ENCODE measurements at places on chromosomes 6 and 20.

- DNase-seq: no peak
Observed at GRCh38 chr6:44062105-44062770, 65.0 kb downstream of the MRPL14 start.

- DNase-seq: peak; percentile 65
Observed at GRCh38 chr6:16332175-16332542, 93.8 kb downstream of the GMPR start.

GRCh38 chr6:48388044-48388443, 277.0 kb upstream of the PTCHD4 start:
- peak; percentile 34 for DNase-seq

- DNase-seq: no peak
Observed at GRCh38 chr20:52975029-52975732, 3.0 kb downstream of the TSHZ2 start.

GRCh38 chr6:107956586-107957307, 1.3 kb downstream of the SEC63 start:
- no peak for DNase-seq

DNA sequence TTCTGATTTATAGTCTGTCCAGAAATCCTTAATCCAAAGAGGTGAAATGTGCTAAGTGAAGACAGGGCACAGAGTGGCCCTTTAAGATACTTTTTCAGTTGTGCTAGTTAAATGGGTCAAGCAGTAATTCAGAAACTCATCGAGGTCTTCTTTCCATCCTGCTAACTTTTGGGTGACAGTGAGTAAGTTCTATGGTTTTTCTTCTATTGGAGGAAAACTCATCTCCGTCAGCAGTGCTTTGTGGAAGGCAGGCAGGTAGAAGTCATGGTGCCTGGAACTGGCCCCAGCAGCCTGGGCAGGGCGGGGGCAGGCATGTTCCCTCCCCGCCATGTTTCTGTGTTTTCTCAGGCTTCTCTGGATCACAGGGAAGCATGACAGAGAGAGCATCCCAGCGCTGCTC, 66.5 kb upstream of the SCP2D1 start:
- DNase-seq: no peak

DNA sequence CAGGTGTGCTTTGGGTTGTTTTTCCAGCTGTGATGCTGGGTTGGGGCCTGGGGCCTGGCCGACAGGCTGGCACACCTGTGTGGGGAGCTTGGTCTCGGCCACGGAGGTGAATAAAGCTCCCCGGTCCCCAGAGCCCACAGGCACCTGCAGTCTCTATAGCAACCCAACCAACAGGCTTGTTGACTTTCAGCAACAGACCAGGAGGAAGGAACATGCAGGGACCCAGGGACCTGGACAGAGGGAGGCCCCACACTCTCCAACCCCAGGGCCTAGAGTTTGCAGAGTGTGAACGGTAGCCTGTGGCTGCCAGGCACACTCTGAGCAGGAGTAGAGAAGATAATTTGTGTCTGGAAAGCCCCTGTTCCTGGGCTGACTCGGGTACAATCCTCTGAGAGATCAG, 14.6 kb upstream of the SYNJ2 start:
- peak; percentile 92 for DNase-seq

- no peak for DNase-seq
Observed at GRCh38 chr6:74928203-74928602, 277.6 kb downstream of the COL12A1 start.

DNA sequence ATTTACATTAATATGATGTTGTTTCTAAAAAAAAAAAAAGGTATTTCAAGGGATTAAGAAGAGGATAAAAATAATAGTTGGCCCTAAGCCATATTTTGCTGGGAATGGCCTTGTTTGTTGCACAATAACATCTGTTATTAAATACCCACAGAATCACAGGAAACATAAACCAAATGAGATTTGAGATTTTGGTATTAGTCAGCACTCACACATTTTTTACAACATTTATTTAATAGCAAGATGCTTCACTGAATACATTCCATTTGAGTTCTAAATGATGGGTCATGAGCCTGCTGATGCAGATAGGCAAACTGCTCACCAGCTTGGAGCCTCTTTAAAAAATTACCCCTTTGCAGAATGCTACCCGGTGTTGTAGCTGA, 92.9 kb upstream of the ENPP5 start:
- DNase-seq: no peak

- no peak for DNase-seq
Observed at GRCh38 chr20:62639765-62640164, 2.5 kb upstream of the SLCO4A1 start.

GRCh38 chr6:118774581-118774980, 119.4 kb upstream of the ASF1A start:
- no peak for DNase-seq

DNA sequence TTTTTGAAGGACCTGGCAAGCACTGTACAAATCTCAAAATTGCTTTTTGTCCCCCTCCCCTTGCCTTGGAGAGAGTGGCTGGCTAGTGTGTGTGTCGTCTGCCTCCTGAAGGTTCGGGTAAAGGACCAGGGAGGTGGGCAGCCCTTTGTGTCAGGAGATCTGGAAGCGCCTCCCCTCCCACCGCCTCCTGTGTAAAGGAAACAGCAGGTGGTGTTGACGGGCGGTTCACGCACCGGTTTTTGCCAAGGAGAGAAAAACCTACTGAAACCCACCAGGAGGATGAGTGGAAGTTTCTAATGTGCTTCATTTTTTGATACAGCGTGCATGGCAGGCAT, 1.2 kb downstream of the ENTPD6 start:
- DNase-seq: no peak

DNA sequence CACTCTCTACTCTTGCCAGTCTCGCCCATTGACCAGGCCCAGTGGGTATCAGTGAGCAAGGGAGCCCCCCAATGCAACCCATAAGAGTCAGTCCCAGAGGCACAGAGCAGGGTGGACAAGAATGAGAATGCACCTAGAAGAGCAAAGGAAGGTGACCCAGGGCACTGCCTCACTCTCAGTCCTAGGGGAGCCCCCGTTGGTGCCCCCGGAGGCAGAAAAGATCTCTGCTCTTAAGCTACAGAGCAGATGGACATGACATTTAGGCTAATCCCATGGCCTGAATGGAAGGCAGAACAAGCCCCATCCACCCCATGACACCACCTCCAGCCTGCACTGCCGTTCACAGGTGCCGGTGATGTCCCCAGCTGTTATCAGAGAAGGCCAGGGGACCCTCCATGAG, 50.7 kb upstream of the PLEKHG1 start:
- no peak for DNase-seq

DNA sequence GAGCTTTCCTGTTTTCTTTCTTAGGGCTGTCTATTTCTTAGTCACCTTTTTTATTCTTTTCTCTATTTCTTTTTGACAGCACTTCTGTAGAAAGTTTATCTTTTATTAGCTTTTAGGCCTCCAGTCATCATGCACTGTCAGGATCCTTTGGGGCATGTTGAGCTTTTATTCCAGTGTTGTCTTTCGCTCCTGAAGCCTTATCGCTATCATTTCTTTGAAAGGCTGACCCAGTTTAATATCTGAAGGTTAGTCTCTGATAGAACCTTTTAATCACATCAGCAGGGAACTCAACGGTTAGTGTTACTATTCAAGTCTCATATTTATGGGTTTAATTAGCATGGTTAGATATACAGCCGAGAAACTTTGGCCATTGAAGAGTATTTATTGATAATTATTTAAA, 745.9 kb downstream of the TBC1D32 start:
- DNase-seq: no peak

GRCh38 chr6:78484198-78485064, 382.9 kb upstream of the IRAK1BP1 start:
- no peak for DNase-seq

GRCh38 chr6:90818163-90818562, 231.3 kb upstream of the MAP3K7 start:
- no peak for DNase-seq

GRCh38 chr6:1665214-1665613, 55.5 kb downstream of the FOXC1 start:
- no peak for DNase-seq

- no peak for DNase-seq
Observed at GRCh38 chr6:130730600-130730999, 96.6 kb upstream of the SMLR1 start.

DNA sequence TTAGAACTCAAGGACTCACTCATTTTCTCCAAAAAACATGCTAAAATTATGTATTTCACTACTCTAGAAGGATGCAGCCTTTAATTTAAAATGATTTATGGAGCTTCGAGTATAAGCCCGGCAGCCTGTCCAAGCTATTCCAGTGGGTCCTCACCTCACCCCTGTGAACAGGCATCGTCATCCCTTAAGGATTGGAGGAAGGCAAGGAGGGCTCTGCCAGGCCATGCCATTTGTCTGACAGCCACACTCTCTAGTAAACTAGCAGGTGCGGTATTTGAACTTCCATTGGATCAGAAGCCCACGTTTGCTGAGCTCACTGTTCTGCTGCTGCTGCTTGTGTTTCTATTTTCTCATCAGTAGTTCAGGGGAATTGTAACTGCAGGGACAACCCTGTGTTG, 39.8 kb upstream of the NAA20 start:
- DNase-seq: no peak

DNA sequence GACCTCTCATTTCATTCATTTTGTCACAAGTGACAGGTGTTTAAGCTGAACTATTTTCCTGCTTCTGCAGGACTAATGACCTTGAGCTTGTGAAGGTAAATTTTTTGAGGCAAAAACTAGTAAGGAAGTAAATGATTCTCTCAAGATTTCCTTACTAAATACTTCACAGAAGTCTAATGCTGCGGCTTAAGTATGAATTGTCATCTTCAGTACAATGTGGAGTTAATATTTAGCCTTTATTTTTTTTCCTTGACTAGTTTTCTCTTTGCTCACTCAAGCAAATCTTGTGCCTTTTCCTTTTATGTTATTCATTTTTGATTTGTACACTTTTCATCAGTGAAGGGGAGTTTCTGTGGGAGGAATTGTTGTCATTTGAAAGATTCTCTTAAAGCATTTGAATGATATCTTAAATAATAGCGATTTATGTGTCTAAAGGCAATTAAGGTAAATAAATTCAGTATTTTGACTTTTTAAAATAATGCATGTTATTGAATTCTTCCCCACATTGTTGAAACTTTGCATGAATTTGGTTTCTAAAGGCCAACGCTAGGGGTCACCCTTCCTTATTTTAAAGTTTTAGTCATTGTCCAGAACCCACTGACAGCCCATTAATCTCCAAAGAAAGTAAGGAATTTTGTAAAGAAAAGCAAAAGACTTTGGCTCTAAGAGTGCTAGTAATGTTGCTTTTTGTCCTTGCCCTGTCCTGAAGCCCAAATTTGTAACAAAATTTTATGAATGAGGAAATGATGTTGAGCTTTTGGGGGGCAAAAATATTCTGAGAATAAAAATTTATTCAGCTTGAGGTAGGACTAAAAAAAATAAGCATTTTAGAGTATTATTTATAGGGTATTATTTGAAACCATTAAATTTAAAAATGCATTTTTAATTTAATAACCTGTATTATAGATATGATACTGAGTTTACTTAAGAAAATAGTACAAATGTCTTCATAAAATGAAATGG, 157.4 kb upstream of the LAMA2 start:
- DNase-seq: no peak

DNA sequence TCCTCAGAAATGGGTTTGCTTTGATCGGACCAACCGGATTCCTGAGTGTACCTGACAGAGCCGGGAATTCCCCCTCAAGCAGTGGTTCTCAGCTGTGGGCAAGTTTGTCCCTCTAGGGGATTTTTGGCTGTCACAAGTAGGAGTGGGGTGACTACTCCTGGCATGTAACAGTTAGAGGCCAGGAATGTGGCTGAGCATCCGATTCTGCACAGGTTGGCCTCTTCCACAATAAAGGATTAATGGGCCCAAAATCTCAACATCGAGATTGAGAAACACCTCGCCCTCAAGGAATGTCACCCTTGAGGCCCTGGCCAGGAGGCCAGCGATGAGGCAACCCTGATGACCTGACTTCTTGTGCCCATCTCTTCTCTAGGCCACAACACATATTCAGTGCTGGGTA, 7.9 kb downstream of the AGPAT4 start:
- DNase-seq: no peak

DNA sequence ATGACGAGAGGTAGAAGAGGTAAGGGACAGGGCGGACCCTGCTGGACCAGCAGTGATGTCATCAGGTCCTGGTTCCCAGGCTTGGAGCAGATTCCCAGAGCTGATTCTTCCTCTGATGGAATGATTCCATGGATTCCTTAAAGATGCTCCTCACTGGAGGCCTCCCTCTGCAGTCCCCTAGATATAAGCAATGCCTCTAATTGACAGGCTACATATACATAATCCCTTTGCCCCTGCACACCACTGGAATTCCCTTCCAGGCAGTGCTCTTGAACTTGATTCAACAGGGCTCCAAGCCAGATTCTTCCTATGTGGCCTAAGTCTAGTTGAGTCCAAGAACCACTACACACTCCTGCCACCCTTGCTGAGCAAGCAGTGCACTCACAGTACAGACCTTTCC, 52.3 kb upstream of the L3MBTL3 start:
- DNase-seq: no peak

DNA sequence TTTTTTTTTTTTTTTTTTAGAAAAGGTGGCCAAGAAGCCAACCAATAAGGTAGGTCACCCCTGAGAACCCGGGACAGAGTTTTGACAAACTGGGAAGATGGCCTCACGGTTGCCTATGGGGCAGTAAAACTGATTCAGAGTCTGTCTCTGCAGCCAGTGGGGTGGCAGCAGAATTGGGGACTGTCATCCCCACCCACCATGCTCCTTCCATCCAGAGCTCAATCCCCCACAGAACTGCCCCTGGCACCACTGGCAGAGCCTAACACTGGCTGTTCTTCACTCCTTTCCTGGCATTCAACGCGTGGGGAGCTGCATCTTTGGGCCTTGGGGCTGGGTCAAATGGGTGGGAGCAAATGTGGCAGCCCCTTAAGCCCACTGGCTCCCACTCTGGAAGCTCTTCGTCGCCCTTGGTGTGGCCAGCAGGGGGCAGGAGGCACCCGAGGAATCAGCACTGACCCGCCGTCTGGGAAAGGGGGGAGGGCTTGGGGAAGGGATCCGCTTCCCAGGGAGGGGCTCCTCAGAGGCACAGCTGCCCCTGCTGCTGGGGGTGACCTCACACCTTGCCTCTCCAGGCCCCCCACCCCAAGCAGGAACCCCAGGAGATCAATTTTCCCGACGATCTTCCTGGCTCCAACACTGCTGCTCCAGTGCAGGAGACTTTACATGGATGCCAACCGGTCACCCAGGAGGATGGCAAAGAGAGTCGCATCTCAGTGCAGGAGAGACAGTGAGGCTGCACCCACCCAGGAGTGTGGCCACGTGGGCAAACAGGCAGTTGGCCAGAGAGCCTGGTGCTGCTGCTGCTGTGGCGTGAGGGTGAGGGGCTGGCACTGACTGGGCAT, 10.4 kb downstream of the CD40 start:
- no peak for DNase-seq

GRCh38 chr6:131054392-131055250, 8.4 kb downstream of the EPB41L2 start:
- DNase-seq: no peak

GRCh38 chr20:23178806-23179205, 92.7 kb upstream of the CD93 start:
- no peak for DNase-seq

- no peak for DNase-seq
Observed at GRCh38 chr20:23287354-23288190, 63.0 kb upstream of the NXT1 start.

GRCh38 chr6:26202201-26202611, 115.0 kb downstream of the HFE start:
- DNase-seq: no peak

Data from DMS153 (cell line).